ENCODE measurements at places on chromosomes 12 and 14. TPM values are rescaled to one million over a fixed set of nuclear protein-coding genes. Genes with fewer than 3 reads are reported as not detected.
A peak's percentile ranks its signal among the peaks of the same experiment; 100 is the strongest.

Gene ACSS3
- not detected for total RNA-seq

DNA sequence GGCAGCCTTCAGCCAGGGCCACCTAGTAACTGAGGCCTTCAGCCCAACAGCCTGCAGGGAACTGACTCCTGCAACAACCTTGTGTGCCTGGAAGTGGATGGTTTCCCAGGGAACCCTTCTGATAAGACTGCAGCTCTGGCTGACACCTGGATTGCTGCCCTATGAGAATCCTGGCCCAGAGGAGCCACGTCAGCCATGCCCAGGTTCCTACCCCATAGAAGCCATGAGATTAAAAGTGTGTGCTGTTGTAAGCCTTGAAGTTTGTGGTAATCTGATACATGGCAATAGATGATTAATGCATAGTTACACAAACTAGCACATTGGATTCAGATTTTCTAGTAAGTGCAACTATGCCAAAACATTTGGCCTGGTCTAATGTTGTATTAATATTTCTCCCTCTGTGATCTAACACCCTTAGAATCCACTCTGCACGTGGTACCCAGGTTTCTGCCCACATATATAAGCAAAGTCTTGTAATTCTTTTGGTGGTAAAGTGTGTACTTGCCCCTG is 64.8 kb upstream of the BEGAIN start:
- DNase-seq = no peak

Gene FAM234B
- total RNA-seq = 3.9 TPM

GRCh38 chr14:104226421-104227383 is 88.3 kb downstream of the KIF26A start:
- peak; percentile 49 for DNase-seq

DNA sequence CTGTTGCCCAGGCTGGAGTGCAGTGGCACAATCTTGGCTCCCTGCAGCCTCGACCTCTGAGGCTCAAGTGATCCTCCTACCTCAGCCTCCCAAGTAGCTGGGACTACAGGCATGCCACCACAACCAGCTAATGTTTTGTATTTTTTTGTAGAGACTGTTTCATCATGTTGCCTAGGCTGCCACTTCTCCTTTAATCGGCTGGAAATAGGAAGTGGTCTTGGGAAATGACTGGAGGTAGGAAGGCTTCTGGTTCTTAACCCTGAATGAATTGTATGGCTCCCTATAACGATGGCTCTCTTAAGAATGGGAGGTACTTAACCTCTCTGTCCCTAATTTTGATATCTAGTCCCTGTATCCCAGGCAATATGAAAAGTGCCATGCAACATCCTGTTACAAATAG is 113.9 kb upstream of the USP15 start:
- DNase-seq = no peak

DNA sequence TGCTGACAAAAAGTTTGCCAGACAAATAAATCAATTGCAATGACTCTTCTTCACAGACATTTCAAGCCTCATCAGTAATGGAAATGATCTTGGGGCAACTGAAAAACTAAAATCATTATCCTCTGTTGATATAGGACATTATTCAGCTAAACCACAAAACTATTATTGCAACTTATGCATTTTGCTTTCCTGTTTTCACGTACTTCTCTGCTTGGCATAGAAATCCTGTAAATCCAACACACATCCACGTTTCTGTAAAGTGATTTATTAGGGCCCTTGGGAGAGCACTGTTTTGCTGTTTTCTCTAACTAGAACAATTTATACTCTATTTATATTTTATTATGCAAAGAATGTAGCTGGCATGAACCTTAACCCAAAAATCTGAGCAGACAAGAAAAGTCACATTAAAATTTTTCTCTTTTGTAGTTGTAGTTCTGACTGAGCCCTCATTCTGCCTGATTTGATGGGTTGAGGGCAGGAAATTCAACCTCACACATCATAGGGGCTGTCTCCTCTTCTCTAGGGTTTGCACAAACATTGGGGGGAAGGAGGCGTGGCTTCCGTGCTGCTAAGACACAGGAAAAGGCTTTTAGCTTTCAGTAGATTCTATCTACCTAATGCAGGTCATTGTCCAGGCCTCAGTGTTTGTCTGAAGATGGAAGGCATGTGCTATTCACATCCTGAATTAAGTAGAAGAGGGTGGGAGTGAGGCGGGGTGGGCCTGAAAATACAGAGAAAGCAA is 11.5 kb upstream of the NUP107 start:
- DNase-seq = no peak

GRCh38 chr14:77641534-77642341 is 25.3 kb upstream of the SPTLC2 start:
- DNase-seq = peak; percentile 79

- DNase-seq = no peak
Measured at GRCh38 chr14:87901236-87901635, 91.7 kb downstream of the GALC start.

DNA sequence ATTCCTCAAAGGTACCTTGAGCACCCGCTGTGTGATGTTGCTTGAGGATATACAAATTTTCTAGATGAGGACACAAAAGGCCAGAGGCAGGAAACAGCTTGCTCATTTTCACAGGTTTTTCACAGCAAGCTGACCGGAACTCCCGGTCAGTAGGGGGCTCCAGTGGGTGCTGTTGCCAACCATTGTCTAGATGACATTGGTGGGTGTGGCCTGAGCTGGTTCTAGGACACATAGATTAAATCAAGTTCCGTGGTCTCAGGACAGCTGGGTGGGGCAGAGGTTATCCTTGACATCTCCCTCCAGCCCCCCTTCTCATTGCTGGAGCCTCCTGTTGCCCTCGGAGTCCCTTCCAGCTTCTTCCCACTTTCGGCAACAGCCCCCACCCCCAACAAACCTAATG is 153.6 kb upstream of the FKBP4 start:
- DNase-seq = peak; percentile 57

GRCh38 chr14:93536945-93537344 is 106.2 kb downstream of the UNC79 start:
- DNase-seq = peak; percentile 78
